Stimulated activated naive CD4-positive, alpha-beta T cell treated with Interleukin-2 at 50 U/mL for 16 hours (primary cell): ENCODE measurements at places on chromosomes 5 and 9.
A peak's percentile ranks its signal among the peaks of the same experiment; 100 is the strongest.

DNA sequence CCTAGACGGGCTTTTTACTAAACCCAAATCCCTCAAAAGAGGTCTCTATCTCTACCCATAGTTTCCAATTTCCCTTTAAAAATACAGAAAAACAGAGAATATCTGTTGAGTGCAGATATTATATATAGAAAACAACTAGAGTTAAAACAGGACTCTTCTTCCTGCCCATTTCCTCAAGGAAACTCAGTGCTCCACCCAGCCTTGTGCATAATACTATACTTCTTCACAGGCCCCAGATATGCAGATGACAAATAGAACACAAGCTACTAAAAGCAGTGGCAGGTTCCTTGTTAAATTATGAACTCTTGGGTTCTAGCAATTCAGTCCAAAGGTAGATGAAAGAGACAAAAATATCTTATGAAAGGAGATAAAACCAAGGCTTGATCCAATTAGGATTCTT is 200.2 kb downstream of the TSSK1B start:
- no peak for DNase-seq

GRCh38 chr9:105483618-105484017 is 35.8 kb downstream of the FSD1L start:
- DNase-seq: no peak

DNA sequence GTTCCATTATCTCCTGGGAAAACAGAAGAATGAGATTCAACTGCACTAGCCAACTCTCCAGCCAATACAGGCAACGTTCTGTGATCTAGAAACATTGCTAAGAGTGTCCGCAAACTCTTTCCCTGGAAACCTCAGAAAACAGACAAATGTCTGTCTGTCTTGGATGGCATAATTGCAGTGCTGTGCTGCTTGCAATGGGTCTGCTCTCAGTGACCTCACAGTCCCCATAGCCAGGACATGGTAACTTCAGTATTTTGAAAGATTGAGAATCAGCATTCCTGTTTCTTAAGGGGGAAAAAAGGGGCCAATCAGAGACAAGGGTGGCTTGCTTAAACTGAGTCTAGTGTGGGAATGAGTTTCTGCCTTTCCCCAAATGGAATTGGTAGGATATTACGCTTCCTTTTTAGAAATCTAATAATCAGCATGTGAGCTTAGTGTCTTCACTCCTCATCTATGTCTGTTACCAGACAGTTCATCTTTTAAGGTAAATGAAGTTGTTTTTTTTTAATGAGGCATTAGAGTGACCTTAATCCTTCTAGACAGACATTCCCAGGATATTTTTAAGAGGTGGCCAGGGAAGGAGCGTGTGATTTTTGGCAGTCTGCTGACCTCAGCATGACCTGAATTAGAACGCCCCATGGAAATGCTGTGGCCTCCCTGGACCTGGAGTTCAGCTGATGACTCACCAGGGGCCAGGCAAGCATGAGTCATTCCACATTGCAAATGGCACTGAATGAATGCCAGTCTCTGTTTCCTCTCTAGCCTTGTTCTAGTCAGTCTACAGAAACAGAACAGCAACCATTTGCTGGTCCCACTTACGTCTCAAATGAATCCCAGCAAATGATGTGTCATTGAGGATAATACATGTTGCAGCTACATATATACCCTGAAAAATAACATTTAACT is 210.2 kb upstream of the ACTBL2 start:
- no peak for DNase-seq

DNA sequence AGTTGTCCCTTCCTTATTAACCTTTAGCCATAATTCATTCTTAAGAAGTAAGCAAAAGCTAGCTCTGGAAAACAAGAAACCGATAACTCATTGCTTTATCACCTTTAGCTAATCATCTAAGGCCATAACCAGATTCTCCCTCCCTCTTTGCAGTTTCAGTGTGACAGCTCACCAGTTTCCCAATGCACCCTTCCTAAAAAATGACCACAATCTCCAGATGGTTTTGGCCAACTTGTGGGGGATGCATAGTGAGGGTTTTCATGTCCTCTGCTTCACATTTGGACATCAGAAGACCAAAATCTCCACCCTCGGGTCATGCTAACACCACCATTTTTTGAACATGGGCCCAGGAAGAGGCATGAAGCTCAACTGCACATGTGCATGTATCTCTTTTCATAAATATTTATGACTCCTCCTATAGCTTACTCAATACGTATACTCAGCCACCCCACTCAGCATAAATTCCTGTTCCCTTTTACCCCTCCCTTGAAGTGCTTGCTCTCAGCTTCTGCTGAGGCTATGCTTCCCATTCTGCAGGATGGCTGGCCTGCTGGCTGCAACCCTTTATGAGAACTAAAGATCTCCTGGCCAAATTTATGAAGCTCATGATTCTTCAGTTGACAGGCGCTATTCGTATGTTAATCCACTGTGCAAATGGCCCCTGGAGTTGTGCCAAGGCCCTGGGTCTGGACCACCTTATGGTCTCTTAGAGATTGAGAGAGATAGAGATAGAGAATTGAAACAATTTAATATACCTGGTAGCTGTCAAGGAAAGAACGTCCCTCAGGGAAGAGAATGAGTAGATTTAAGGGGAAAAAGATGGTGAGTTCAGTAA is 14.8 kb downstream of the PPP3R2 start:
- no peak for DNase-seq

- DNase-seq: peak; percentile 23
Observed at GRCh38 chr5:150486402-150487198, 21.3 kb upstream of the NDST1 start.

DNA sequence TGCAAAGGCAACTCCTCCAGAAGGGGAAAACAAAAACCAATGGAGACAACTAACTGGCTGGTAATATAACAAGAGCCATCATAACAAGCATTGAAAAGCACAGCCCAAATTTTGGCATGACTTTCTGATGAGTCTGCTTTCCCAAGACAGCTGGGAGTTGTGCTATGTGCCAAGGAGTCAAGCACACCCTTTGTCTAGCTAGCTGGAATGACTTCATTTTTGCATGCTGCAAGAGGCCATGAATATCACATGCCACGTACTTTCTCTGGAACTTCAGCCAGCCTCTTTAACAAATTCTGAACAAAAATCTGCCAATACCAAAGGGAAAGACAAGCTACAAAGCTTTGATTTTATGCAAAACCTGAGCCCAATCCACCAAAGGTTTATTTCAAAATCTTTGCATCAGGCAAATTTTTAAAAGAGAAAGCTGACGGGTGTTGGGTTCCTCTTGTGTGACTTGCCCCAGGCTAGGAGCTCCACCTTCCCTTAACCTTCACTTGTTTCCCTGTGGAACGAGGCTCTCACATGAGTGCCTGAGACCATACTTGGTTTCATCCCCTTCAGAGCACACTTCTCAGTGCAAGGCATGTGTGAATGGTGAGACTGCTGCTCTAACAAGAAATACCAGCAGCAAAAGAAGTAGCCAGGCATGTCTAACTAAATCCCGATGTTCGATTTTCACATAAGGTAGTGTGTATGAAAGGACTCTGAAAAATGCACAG is 47.3 kb downstream of the S1PR3 start:
- no peak for DNase-seq
